ENCODE measurements at places on chromosomes 6 and 20. TPM values are rescaled to one million over a fixed set of nuclear protein-coding genes. Genes with fewer than 3 reads are reported as not detected.

The GRM1 gene
- not detected for total RNA-seq

The SLC23A2 gene
- total RNA-seq = 24.3 TPM

The HMGCLL1 gene
- not detected for total RNA-seq

The STX16 gene
- total RNA-seq = 72.8 TPM

The ZC3H12D gene
- 83.5 TPM for total RNA-seq

The CGA gene
- total RNA-seq = not detected

The FABP7 gene
- not detected for total RNA-seq

The C20orf141 gene
- total RNA-seq = not detected

The BPIFB1 gene
- total RNA-seq = not detected

The SEMG1 gene
- not detected for total RNA-seq

The ALDH8A1 gene
- 0.82 TPM for total RNA-seq

The NOX3 gene
- total RNA-seq = not detected

DNA sequence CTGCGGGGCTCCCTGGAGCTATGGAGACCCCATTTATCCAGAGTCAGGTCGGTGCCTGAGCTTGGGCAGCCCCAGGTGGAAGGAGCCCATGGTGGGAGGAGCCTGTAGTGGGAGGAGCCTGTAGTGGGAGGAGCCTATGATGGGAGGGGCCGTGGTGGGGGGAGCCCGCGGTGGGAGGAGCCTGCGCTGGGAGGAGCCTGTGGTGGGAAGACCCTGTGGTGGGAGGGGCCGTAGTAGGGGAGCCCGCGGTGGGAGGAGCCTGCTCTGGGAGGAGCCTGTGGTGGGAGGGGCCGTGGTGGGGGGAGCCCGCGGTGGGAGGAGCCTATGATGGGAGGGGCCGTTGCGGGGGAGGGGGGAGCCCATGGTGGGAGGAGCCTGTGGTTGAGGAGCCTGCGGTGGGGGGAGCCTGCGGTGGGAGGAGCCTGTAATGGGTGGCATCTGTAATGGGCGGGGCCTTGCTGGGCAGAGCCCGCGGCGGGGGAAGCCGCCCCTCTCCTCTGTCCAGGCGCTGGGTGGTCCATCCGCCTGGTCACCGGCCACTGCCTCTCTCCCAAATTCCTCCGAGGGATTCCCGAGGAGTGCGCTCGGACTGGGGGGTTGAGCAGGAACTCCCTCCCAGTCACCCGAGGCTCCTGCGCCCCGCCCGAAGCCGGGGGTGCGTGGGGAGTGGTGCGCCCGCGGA lies 567 bp upstream of the FNDC11 start:
- DNase-seq = peak; percentile 82

DNA sequence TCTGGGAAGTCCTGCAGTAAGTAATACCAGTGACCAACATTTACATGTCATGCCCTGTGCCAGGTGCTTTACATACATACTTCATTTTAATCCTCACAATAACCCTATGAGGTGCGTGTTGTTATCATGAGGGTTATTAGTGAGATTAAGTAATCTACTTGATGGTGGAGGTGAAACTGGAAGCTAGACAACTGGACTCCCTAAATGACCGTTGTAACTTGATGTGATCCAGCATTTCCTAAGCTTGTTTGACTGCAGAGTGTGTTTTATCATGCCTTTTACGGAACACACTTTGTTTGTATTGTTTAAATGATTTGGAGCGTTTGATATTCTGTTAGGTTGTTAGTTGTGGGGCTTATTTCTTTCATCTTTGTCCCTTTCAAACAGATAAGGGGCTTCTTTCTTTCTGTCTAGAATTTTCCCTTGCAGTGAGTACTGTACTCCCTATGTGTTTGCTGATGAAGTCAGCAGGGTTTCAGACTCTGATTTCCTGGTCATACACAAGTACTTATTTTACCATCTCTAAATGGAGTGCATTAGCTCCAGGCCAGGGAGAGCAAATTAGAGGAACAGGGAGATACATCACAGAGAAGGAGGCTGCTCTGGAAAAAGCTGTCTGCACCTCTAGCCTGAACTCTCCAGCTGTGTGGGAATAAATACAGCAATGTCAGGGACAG lies 29.7 kb downstream of the CHMP4B start:
- no peak for DNase-seq

- DNase-seq = no peak
Observed at GRCh38 chr6:136158971-136159370, 91.1 kb downstream of the MTFR2 start.

DNA sequence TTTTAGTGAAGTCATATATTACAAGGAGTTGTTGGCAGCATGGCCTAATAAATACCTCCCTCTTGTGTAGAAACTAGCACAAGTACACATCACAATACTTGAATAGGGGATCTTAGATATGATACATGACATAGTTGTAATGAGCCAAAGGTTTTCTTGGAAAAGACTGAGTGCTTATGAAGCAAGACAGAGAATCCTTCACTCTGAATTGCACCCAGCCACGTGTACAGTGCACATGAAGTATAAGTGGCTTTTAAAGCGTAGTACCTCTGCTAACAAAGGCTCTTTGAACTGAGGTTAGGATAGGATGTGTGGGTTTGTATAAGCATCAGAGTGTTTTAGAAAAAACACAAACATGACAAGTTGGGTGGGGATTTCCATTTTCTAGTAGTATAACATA lies 145.5 kb upstream of the STMND1 start:
- no peak for DNase-seq

GRCh38 chr6:25312034-25312620 lies 33.0 kb downstream of the CARMIL1 start:
- DNase-seq = no peak

- no peak for DNase-seq
Observed at GRCh38 chr6:139448998-139449610, 74.7 kb upstream of the CITED2 start.

GRCh38 chr20:20824924-20825584 lies 112.6 kb upstream of the RALGAPA2 start:
- DNase-seq = peak; percentile 28

GRCh38 chr6:85252552-85252951 lies 197.3 kb upstream of the NT5E start:
- no peak for DNase-seq

DNA sequence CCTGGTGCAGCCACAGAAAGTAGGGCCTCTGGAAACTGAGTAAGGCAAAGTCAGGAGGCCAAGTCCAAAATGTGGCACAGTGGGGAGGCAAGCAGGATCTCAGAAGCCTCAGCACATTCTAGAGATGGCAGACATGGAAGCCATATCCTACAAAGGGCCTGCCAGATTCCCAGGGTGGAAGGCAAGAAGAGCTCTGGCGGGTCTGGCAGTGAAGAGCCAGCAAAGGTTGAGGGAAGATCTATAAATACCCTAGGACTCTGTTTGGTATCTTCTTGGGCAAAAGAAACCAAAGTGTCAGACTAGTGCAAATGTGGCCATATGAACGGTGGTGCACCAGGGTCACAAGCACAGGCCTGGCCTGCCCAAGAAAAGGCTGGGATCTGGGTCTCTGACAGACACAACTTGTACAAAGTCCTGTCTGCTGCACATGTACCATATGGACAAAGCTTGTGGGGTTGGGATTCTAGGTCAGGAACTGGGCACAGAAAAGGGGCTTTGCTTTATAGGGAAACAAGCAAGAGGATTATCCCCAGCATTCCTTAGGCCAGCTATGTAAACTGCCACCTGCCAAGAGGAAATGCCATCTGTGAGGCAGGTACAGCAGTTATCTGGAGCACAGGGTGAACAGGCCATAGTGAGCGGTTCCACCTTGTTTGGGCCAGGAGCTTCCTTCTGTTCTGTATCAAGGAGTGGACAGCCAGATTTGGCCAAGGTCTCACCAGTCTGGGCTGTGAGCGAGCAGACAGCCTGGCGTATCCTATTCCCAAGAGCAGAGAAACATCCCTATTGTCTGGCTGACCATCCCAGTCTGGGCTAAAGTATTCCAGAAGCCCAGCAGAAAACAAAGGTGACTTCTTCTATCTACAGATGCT lies 36.3 kb upstream of the SLC4A11 start:
- DNase-seq = no peak

- DNase-seq = no peak
Observed at GRCh38 chr6:123009059-123009458, 13.0 kb downstream of the CLVS2 start.

- no peak for DNase-seq
Observed at GRCh38 chr6:52725143-52725534, 38.1 kb downstream of the GSTA2 start.

GRCh38 chr20:18662279-18663040 lies 74.6 kb downstream of the DTD1 start:
- DNase-seq = no peak

- DNase-seq = no peak
Observed at GRCh38 chr20:24651976-24652345, 182.5 kb downstream of the SYNDIG1 start.

GRCh38 chr6:35149891-35150566 lies 8.9 kb upstream of the TCP11 start:
- DNase-seq = no peak

GRCh38 chr6:39260953-39261352 lies 31.7 kb upstream of the KCNK5 start:
- DNase-seq = no peak

- DNase-seq = no peak
Observed at GRCh38 chr20:54208548-54209176, 775 bp downstream of the PFDN4 start.

GRCh38 chr6:48670546-48670945 lies 559.5 kb upstream of the PTCHD4 start:
- DNase-seq = no peak

DNA sequence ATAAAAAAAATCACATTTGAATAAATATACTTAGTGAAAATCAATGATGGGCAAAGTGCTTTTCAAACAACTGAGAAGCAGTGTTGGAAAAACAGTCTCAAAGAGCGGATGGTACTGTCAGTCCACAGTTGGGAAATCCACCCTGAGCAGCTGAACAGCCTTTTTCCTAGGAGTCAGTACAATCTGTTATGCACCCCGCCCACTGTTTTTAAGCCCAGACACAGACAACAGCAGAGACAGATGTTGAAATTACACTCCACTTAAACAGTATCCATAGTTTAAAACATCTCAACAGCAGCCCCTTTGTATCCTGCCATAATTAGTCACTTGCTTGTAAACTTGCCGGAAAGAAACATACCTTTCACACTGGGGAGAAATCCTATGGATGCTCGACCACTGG lies 372 bp downstream of the KIAA0408 start:
- no peak for DNase-seq

- no peak for DNase-seq
Observed at GRCh38 chr6:124978451-124979293, 16.4 kb downstream of the RNF217 start.

GRCh38 chr20:4828830-4829513 lies 107.3 kb downstream of the PRND start:
- no peak for DNase-seq

DNA sequence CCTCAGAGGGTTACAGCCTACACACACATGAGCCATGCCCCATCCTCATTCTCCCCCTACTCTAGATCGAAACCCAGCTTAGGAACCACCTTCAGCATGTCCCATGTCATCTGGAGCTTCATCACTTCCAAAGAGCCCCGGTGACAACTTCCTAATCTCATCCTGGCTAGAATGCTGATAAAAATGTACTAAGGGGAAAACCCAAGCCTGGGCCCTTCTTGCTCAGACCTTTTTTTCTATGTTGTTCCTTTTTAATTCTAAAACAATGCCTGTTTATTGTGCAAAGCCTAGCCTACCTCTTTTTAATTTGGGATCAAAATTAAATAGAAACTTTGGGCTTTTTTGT lies 44.1 kb upstream of the NT5E start:
- no peak for DNase-seq

DNA sequence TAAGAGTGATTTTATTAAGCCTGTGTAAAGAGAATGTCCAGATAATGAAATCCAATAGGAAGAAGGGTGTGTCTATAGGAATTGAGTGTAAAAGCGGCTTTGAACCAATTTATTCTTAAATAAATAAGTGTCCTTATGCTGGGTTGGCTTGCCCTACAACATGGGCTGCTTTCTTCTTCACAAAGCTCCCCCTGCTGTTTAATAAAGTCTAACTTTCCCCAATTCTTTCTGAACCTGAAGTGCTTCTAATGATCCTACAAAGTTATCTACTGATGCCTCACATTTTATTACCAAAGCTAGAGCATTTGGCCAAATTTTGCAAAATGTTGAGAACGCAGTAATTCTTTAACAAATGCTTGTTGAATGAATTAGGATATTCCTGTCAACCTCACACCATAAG lies 36.3 kb upstream of the SIRT5 start:
- DNase-seq = peak; percentile 20

- DNase-seq = no peak
Observed at GRCh38 chr20:63500151-63500901, 1.4 kb upstream of the EEF1A2 start.

DNA sequence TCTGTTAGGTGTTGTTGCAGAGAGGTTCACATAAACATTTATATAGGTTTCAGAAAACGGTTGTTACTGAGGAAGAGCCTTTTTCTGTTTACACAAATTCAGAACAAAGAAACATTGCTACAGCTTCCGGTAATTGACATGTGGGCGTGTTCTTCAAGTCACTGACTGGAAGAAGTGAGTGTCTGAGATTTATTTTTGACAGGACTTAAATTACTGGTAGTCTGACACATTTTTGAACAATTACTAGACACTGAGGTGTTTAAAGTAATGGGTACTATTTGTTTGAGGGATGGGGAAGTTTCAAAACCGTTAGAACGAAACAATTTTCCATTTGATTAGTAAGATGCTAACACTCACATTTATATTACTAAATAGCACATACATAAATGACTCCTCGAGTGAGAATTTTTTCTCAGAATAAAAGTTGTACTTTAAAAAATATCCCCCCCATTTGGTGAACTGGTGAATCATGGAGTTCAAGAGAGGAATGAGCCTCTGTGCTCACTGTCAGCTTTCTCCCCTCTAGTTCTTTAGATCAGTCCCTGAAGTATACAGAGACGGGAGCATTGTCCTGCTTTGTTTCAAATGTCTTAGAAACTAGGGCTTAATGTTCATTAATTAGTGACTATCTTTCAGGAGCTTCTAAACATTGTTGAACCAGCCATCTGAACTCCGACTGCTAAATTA lies 98.7 kb downstream of the TSHZ2 start:
- no peak for DNase-seq

GRCh38 chr6:42165016-42165415 lies 8.1 kb upstream of the GUCA1A start:
- DNase-seq = no peak

- no peak for DNase-seq
Observed at GRCh38 chr6:81818901-81819361, 66.5 kb upstream of the TENT5A start.

GRCh38 chr6:51552435-51552834 lies 535.0 kb downstream of the PKHD1 start:
- no peak for DNase-seq

- DNase-seq = no peak
Observed at GRCh38 chr6:3299221-3299620, 40.5 kb downstream of the PSMG4 start.

DNA sequence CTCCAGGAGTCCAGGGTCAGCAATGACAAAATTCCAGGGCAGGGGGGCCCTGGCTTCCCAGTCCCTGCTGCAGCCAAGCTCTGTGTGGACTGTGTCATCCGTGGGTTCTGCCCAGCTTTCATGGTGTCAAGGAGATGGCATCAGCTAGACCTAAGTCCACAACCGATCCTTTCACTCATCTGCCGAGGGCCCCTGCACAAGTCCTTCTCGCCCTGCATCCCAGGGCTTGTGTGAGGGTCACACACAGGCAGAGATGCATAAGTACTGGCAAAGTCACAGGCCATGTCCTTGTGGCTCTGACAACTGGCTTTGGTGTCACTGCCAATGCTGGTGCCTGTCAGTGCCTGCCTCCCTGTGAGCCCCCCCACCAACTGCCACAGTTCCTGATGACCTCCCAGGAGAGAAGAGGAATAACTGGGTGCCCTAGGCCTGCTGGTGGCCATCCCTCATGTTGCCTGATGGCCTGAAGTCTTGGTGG lies 181.4 kb upstream of the CST7 start:
- DNase-seq = no peak

Measured in CD8-positive, alpha-beta memory T cell (primary cell).